ENCODE measurements at places on chromosomes 1 and 21. TPM values are rescaled to one million over a fixed set of nuclear protein-coding genes. Genes with fewer than 3 reads are reported as not detected.

DNA sequence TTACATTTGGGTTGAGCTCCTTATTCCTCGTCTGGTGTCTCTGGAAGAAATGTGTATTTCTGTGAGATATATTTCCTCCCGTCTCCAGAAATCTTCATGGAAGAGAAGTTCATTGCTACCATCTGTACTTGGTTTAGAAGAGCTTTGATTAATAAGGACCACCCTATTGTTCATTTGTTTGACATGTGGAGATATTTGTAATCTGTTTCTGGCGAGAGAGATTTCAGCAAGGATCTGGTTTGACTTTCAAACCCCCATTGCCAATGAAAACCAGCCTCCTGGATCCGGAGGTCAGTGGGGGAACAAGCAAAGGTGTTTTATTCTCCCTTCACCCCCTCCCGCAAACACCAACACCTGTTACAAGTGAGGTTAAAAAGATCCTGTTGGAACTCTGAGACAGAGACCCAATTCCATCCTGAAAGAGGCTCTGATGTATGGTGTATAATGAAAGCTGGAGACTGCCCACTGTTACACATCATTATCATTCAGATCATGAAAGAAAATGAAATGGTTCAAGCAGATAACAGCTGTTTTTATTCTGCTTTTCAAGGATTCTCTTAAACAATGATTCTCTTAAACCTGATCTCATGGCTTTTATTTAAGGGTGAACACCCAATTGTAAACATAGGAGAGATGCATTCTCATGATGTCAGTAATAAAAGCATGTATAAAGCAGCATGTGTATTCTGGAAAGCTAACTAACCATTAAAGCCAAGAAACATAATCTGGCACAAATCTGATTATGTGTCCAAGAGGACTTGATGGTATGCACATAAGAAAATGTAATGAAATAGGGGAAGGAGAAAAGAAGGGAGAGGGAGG lies 393.5 kb upstream of the ADGRL2 start:
- DNase-seq, result no peak

DNA sequence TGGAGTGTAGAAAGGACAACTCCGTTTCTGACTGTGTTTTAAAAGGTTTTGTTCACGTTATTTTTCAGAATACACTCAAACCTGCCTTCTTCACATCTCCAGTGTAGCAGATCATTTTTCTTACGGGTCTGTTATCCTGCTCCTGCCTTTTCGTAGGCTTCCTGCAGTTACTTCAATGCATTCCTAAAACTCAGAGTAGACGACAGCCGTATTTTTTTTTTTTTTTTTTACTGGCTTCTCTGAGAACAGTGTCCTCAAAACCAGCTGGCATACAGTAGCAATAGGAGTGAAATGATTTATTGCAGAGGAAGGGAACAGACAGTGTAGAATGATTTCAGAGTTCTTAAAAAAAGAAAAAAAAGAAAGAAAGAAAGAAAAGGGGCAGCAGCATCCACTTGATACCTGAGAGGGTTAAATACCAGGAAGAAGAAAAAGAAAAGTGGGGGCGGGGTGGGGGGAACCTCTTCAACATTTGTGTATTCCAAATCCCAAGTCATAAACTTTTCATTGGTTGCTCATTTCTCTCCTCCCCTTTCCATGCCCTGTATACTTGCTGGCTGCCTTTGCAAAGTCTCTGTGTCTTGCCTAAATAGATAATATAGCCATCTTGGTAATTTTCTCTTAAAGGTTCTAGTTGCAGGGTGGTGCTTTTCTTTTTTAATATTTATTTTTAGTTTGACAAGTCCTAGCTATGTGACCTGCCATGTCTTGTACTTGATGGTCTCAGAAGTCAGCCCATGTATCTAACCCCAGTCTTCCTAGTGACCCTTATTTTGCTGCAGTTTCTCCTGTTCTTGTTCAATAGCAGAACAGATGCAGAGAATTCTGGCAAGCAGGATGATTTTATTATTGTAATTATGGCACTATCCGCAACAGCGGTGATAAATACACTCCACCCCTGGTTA lies 2.8 kb downstream of the TGFB2 start:
- no peak for DNase-seq

DNA sequence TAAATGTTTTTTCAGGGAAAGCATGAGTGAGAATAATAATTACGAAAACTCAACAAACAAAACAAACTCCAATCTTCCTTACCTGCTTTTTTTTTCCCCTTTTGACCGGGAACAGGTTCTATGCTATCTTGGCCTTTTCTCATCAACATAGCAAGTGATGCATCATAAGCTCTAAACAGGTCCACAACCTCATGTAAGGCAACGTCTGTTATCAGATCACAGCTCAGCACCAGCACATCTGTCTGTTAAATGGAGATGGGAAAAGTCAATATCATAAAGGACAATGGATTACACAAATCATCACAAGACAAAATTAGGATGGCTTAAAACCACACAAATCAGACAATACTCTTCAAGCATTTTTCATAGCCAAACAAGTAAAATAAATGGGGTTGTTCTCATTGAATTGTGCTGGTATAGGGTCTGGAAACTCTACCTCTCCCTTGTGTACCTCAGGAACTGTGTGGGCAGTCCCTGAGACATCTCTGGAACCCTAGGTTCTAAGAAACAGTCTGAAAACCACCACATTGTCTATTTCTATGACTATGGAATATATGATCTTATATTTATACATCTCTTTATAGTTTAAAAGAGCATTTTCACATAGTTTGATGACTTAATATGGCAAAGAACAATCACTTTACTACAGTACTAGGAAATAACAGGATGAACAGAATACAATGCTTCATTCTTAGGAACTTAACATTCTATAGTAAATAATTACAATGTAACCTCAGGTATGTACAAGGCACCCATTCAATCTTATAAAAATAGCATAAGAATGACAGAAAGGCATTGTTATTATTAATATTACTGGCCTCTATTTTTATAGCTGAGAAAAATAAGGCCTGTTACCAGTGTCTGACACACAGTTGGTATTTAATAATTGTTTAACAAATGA lies 44.7 kb downstream of the EIF2B3 start:
- no peak for DNase-seq

The VASH2 gene
- total RNA-seq, result 3.0 TPM

- peak; percentile 93 for DNase-seq
Observed at GRCh38 chr1:165768513-165769394, at the start of gene TMCO1. TSS of gene TMCO1 (minus strand) at chr1:165768868. CDS start at chr1:165768751, 117 bp downstream.
